ENCODE measurements at places on chromosomes 2 and 18.

DNA sequence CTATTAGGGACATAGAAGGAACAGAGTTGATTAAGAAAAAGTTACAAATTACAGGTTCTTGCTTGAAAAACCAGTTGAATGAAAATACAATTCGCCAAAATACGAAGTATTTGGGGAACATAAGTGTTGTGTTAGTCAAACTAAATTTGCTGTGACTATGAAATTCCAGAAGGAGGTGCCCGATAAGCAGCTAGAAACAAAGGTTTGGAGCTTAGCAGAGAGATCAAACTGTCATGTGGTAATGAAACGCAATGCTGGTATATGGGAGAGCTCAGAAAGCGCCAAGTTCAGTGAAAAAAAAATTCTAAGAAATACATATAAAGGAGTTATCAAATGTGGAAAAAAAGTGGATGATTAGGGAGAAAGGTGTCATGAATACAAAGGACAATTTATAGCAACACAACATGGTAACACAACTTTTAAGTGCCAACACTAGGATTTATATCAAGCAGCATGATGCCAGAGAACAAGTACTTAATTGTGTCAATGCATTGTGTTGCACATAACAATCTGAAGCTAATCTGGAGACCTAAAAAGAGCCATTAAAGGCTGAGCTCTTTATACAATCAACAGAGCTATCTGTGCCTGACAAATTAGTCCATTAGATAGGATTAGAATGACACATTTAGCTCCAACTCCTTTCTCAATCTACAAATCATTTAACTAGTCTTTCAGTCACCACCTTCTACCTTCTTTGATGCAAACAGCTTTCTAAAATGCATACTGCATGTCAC lies 31.2 kb downstream of the SMAD2 start:
- DNase-seq = no peak

DNA sequence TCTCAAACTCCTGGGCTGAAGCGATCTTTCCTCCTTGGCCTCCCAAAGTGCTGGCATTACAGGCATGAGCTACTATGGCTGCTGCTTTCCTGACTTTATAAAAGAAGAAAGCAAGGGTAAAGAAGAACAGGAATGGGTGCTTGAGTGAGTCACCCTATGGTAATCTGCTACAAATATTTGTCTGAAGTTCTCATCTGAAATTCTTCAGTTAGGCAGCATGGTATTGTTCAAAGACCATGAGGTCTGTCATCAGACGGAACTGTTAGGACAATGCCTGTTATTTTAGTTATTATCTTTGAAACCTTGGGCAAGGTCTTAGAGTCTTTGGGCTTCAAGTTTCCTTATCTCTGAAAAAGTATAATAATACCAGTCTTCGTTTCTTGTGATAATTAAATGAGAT lies 695.8 kb downstream of the RNF144A start:
- no peak for DNase-seq

- DNase-seq = no peak
Measured at GRCh38 chr2:228065686-228066085, 115.8 kb downstream of the SPHKAP start.

DNA sequence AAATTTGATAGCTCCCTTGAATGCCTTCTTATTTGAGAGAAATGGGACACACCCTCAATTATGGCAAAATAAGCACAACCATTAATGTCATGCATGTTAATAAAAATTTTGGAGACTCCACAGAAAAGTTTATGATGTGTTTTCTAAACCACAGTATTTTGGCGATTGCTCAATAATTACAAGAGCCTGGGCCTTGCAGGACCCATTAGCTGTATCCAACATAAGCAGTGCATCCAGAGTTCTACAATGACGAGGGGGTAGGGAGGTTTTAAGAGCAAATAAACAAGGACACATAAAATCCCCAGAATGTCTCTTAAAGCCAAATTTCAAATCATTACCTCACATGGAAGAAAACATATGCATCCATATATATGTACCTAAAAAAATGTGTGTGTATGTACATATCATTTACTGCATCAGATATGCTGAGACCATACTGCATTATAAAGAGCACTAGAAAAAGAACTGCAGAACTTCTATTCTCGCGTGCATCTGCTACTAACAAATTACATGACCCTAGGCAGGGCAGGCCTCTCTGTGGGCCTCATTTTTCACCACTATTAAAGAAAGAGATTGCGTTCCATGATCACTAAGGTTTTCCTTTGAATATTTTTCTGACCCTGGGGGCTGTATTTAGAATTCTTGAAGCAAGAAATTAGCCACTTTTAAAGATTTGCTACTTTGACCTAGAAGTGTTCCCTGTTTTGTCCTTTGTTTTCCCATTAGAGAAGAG lies 38.0 kb downstream of the CMPK2 start:
- no peak for DNase-seq

GRCh38 chr18:70419526-70419925 lies 130.7 kb downstream of the SOCS6 start:
- DNase-seq = no peak

Measured in activated CD8-positive, alpha-beta T cell treated with anti-CD3 and anti-CD28 coated beads, Interleukin-2, amount 10 ng/mL, durations not matched to agents 7 days and 5 days (primary cell).